ENCODE measurements at places on chromosomes 5 and 9.

DNA sequence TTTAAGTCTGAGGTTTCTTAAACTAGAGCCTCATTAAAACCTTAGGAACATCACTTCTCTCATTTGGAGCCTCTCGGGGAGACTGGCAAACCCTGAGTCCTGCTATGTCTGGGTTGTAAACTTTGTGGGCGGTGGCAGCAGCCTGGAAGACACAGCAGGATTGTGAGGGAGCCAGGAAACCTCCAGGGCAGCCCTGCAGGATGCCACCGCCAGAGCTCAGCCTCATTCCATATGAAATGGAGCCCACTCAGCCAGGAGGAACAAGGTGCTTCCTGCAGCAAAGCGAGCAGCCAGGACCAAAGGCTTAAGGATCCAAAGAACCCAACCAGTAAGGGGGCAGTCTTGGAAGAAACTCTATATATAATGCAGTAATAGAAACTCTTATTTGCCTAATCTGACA is 37.9 kb upstream of the IDNK start:
- DNase-seq, result no peak

- DNase-seq, result no peak
Observed at GRCh38 chr9:99030610-99031109, 74.3 kb upstream of the TGFBR1 start.

GRCh38 chr9:134720796-134721195 is 79.2 kb downstream of the COL5A1 start:
- DNase-seq, result no peak

DNA sequence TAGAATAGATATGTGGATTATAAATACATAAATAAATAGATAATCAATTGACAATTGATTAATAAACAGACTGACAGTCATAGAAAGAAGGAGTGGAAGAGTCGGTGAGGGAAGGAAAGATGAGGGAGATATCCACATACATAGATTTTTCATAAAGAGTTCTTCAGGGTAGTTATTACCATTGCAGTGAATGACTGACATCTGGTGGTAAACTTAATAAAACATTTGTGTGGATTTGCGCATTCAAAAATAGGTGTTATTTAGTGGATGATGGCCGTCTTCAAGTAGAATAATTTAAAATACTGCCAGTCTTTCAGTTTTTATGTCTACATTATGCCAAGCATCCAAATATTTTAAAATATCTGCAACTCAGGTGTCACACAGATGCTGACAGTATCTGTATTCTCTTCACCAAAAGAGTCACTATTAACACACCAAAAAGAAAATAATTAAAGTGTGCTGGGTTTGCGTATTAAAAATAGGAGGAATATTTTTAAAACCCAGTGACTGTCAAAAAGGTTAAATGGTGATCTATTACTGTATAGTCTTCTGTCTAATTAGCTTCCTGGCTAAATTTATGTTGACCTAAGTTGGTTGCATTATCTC is 78.8 kb downstream of the GIN1 start:
- DNase-seq, result peak; percentile 25

- no peak for DNase-seq
Observed at GRCh38 chr9:16970321-16970720, 99.9 kb upstream of the BNC2 start.

GRCh38 chr5:123282444-123282843 is 140.8 kb downstream of the CEP120 start:
- no peak for DNase-seq

- DNase-seq, result no peak
Observed at GRCh38 chr9:77472646-77473045, 175.5 kb downstream of the GNA14 start.

DNA sequence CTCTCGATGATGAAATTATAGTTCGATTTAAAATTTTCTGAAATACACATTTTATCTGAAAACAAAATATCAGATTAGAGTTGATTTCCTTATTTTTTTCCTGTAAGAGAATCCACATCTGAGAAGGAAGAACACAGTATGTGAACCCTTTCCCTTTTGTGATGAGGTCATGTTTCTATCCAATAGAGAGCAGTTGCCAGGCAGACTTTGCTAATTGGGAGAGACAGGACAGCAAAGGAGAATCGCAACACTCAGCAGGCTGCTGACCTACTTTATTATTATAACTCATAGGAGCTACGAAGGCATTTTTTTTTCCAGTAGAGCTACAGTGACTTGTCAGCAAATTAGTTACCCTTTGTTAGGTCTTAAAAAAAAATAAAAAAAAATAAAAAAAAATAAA is 242.1 kb downstream of the HCN1 start:
- DNase-seq, result no peak

GRCh38 chr5:165859251-165859650 is 2353.8 kb downstream of the MAT2B start:
- DNase-seq, result no peak

DNA sequence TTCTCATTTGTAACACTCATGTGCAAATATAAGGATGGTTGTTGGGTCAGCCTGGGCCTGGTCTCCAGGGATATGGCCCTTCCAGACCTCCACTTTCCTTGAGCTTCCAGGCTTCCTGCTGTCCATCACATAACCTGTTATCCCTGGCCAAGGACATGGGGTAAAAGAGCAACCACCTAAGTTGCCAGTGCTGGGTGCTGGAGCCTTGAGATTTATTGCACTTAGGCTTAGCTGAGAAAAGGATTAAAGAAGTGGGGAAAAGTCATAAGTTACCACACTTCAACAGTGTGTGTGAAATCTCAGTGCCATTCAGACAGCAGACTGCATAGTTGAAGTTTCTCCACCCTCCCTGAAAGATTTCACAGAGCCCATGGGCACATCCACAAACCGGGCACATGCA is 58.6 kb upstream of the PANK3 start:
- no peak for DNase-seq

DNA sequence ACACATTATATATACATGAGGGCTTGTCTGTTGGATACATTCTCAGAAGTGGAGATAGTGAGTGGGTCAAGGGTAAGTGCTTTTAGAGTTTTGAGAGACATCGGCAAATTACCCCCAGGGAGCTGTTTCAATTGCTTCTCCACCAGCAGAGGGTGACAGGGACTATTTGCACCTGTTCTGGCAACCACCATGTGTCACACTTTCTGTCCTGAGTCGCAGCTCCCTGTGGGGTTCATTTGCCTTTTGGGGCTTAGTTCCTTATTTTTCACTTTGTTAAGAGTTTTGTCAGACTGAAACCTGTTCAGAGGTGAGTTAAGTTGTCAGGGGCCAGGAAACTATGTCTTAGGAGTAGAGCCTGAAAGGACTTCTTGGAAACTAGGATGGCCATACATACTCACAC is 20.1 kb upstream of the SLC36A1 start:
- DNase-seq, result no peak

DNA sequence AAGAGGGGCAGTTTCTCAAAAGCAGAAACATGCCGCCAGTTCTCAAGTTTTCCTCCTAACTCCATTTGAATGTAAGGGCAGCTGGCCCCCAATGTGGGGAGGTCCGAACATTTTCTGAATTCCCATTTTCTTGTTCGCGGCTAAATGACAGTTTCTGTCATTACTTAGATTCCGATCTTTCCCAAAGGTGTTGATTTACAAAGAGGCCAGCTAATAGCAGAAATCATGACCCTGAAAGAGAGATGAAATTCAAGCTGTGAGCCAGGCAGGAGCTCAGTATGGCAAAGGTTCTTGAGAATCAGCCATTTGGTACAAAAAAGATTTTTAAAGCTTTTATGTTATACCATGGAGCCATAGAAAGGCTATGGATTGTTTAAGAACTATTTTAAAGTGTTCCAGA is 142.8 kb downstream of the NTRK2 start:
- no peak for DNase-seq

- no peak for DNase-seq
Observed at GRCh38 chr5:909086-909485, 16.4 kb downstream of the TRIP13 start.

- no peak for DNase-seq
Observed at GRCh38 chr5:11897781-11898180, 6.5 kb downstream of the CTNND2 start.

- DNase-seq, result no peak
Observed at GRCh38 chr5:116375926-116376325, 198.7 kb downstream of the SEMA6A start.

DNA sequence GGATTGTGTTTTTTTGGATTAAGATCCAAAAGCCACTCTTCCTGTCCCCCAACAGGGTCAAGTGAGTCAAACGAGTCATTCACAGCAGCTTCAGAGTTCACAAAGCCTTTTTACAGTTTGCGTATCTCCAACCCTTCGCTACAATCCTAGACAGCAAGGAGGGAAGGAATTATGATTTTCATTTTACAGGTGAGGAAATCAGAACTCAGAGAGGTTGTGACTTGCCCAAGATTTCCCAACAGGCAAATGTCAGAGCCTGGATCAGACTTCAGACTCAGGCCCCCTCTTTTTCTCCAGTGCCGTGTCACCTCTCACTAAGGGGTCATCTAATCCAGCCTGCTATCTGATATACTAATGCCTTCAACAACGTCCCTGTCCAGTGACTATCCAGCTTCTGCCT is 72.1 kb upstream of the XPA start:
- DNase-seq, result no peak

- no peak for DNase-seq
Observed at GRCh38 chr9:35002623-35003022, 13.1 kb downstream of the DNAJB5 start.

- DNase-seq, result peak; percentile 16
Observed at GRCh38 chr5:160835818-160836528, 16.0 kb downstream of the ATP10B start.

DNA sequence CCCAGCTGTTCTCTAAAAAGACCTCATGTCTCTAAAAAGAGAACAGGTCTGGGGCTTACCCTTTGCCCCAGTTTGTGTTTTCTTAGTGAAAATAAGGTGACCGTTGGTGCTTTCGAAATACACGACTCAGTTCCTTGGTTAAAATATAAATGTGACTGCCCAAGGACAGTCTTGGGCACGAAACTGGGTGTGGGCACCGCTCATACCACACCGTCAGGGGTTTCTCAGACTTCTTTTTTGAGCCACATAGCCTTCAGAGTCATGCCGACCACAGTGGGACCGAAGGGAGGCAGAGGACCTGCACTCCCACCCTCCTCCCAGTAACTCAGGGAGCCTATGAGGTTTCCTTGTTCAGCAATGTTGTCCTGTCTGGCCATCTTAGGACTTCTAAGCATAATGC is 6.5 kb downstream of the SNX18 start:
- peak; percentile 34 for DNase-seq

DNA sequence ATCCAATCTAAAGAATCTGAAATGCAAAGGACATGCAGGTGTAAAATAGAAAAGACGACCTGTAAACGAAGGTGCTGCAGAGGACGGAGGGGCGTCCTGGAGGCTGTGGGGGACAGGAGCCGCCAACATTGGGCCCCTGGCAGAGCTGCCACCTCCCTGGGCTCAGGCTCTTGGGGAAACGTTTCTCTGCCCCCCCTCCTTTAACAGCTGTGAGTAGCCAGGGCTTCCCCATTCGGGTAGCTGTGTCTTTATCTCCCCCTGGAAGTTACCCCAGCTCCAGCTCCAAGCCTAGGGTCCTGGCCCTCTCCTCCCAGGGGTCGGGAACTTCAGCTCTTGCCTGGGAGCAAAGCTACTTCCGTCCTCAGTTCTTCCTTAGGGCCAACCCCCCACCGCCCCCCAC is 51.5 kb downstream of the PSD2 start:
- peak; percentile 6 for DNase-seq

- DNase-seq, result no peak
Observed at GRCh38 chr5:2538169-2538568, 213.3 kb downstream of the IRX2 start.

DNA sequence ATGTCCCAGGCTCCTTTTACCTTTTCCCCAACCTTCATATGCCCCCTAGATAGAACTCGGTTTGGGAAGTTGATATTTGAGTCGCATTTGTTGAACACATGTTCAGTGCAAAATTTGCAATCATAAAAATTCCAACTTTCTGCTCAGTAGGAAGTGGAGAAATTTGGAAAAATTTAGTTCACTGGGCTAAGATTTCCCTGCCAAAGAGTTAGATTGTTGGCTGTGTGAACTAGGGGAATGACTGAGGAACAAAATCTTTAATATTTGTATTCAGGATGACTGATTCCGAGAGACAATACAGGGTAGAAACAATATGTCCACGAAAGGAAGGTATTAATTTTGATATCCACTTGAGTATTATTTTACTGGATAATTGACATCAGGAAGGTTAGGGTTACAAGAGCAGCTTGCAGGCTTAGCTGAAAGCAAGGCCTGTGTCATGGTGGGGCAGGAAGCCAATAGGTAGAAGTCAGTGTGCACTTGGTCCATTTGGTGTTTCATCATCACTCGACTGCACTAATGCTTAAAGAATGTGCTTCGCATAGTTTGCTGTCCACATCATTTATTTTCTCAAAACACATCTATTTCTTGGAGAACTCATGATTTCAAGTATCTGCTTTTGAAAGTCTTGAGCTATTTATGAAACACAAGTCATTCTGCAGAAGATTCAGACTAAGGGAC is 59.4 kb upstream of the GNA14 start:
- DNase-seq, result no peak

DNA sequence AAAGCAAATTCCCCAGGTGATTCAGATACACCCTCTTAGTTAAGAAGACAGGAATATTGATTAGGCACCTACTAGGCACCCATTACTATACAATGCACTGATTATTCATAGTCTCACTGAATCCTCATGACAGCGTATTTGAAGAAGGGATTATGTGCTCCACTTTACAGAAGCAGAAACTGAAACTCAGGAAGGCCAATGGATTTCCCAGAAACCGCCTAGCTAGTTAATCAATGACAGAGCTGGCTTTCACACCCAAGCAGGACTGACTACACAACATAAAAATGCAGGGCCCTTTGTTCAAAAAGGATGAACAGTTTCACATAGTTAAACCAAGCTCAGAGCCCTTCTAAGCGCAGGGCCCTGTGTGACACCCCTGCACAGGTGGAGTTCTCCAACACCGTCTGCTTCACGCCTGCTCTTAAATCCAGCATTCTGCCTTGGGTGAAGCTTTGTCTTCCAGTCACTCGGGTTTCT is 117.3 kb downstream of the TTLL11 start:
- no peak for DNase-seq

DNA sequence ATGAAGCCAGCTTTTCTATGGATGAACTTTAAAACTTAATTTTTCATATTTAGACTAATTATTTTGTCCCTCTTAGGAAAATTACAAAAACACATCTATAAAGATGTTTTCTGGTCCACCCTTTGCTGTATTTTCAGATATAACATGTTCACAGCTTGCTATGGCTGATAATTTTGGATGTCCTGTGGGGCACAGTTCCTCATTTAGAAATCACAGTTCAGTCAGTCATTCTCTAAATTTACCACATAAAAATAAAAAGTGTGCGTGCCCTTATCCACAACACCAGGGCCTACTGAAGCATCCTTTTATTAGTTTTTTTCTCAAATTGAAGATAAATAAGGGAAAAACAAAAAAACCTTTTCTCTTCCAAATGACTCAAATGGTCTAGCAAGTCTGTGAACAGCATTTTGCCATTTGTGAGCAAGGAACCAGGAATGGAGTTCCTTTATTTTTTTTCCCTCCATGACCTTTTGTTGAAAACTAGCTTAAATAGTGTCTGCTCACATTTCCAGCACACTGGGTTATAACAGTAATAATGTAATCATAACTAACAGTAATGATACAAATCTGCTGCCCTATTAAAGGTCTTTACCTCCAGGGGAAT is 87.1 kb downstream of the CEMIP2 start:
- peak; percentile 39 for DNase-seq

- DNase-seq, result no peak
Observed at GRCh38 chr5:154276973-154277331, 86.4 kb downstream of the GALNT10 start.
